ENCODE measurements at places on chromosomes 3 and 15.

DNA sequence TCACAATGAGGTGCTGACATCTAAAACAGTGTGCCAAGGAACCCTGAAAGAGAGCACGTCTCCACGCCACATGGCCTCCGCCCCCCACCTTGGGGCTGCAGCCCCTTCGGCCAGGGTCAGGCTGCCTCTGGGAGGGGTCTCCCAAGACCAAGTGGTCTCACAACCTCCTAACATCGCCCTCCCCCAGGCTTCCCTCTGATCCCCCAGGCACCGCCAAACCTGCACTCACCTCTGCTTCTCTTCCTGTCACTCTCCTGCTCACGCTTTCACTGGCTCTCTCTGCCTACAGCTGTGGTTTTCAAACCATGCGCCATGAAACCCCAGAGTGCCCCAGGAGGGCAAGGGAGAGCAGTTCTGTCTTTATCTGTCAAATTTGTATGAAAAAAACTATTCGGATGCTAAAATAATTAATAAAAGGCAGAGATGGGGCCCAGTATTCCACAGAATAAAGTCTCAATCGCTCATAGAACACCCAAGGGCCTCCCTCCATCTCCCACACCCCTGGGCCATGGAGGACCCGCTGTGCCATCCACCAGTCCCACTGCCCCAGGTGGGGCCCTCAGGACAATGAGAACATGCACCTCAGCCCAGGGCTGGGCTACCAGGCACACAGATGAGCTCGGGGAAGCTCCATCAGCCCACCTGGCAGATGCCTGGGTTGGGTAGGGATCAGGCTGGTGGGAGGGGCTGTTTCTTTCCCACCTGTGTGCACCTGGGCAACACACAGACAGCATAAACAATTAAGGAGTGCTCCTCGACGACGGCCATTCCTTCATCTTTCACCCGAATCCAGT is 21.5 kb downstream of the CYFIP1 start:
- DNase-seq = no peak

DNA sequence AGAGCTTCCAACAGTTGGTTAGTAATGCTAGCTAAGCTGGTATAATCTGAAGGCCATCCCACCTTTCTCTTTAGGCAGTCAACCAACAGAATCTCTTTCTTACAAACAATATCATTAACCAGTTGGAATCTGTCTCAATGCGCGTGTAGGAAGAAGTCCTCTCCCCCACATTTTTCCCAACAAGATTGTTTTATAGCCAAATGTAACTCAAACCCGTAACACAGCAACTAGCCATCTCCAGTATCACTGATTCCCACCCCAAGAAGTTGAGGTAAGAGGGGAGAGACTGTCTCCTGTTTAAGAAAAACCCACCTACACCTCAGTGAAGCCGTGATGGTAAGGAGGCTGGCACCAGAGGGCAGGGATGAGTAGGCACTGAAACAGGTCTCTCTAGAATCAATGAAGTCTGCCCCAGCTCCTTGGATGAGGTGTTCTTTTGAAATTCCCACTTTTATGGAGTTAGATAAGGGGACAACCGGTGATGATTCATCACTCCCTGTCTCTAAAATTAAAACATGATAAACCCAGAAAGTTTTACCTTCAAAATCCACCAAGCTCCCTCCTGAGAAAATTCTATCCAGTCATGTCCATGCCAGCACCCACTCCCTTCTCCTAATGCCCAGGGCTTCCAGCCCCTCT is 30.9 kb downstream of the CDC25A start:
- DNase-seq = no peak

- DNase-seq = no peak
Observed at GRCh38 chr3:181362378-181362777, 349.3 kb upstream of the SOX2 start.

GRCh38 chr3:86594838-86595237 is 396.1 kb downstream of the VGLL3 start:
- DNase-seq = no peak

Measured in SJSA1 (cell line).